ENCODE measurements at places on chromosomes 3 and 15.

- no peak for DNase-seq
Observed at GRCh38 chr15:60423537-60423936, 25.8 kb upstream of the ANXA2 start.

- peak; percentile 27 for DNase-seq
Observed at GRCh38 chr3:86969500-86970189, 21.3 kb downstream of the VGLL3 start.

GRCh38 chr3:86723433-86723832 lies 267.5 kb downstream of the VGLL3 start:
- DNase-seq = no peak

GRCh38 chr3:78588906-78589621 lies 1178.7 kb downstream of the ROBO1 start:
- DNase-seq = no peak

DNA sequence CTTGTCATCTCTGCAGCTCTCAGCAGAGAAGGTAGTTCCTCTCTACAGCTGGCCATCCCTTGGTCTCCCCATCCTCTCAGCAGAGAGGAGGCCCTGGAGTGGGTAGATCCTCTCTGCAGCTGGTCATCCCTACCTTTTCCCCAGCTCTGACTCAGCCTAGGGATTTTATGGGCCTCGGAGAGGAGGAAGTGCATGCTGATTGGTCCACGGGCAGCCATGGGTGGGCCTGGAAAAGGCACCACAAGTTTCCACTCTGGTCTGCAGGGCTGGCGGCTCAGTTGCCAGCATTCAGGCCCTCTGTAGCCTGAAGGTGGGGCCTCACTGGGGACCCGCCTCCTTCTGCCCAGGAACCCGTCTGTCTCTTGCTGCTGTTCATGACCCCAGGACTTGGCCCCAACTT lies 36.9 kb downstream of the NR1D2 start:
- DNase-seq = no peak

GRCh38 chr3:115146032-115146417 lies 1.1 kb downstream of the ZBTB20 start:
- DNase-seq = no peak

GRCh38 chr3:100896994-100897393 lies 96.2 kb downstream of the ABI3BP start:
- no peak for DNase-seq

DNA sequence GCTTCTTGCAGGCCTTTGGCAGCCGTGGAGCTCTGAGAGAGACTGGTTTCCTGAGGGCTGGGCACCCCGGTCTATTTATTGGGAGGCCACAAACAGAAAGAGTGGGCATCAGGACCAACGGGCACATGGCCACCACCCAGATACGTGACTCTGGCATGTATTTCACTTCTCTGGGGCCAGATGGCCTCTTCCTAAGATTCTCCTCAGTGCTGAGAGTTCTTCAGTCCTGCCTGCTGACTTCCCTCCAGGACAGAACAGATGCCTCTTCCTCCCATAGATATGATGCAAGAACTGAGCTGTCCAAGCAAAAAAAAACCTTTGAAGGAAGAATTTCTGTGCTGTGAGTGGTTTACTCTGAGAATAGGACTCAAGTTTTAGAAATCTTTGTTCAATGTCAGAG lies 107.7 kb downstream of the IGF2BP2 start:
- DNase-seq = no peak

- no peak for DNase-seq
Observed at GRCh38 chr3:112579232-112579631, 17.4 kb downstream of the SLC35A5 start.

- DNase-seq = no peak
Observed at GRCh38 chr3:24440760-24441464, 53.7 kb downstream of the THRB start.

DNA sequence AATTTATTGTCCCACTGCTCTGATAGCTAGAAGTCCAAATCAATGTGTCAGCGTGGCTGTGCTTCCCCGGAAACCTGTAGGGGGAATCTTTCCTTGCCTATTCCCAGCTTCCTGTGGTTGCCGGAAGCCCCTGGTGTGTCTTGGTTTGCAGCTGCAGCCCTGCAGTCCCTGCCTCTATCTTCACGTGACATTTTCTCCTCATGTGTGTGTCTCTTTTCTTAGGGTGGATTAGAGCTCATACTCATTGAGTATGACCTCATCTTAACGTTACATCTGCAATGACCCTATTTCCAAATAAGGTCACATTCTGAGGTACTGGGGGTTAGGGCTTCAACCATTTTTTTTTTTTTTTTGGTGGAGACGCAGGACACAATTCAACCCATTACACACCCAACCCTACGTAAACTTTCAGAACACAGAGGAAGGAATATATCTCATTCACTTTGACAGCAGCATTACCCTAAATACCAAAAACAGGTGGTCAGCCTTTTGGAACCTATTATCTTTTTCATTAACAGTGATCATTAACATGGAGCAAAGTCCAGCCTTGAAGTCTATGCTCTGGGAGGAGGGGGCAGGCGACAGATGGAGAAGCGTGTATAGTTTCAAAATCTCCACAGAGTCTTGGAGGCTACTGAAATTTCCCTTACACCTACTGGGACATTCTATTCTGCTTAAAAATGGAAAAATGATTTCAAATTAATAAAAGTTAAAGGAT lies 88.6 kb downstream of the RYK start:
- DNase-seq = peak; percentile 23

GRCh38 chr3:133926736-133927539 lies 31.3 kb upstream of the RAB6B start:
- peak; percentile 69 for DNase-seq

GRCh38 chr3:124841517-124841916 lies 45.6 kb downstream of the ITGB5 start:
- DNase-seq = no peak

- DNase-seq = no peak
Observed at GRCh38 chr15:27077790-27078189, 106.8 kb downstream of the GABRG3 start.

GRCh38 chr3:10505050-10505790 lies at the start of gene ATP2B2:
Gene ATP2B2, minus strand, starts transcription at chr3:10505586. Its CDS starts 56,043 bp downstream, at chr3:10449543.
- no peak for DNase-seq

DNA sequence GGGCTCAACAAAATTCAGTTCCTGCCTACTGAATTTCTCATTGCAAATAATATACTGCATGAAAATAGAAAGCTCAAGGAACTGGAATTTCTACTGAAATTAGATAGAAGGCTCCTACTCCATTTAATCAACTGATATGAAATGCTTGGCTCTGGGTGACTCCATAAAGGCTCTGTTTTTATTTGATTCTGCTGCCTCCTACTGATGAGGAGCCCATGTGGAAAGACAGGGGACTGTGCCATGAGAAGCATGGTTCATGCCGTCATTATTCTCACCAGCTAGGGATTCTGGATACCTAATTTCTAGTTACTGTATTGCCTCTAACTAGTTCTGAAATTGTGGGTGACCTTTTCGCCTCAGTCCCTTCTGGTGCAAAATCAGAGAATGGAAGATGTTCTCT lies 366.2 kb upstream of the DPH6 start:
- DNase-seq = no peak

- DNase-seq = no peak
Observed at GRCh38 chr3:136142592-136142991, 53.5 kb downstream of the MSL2 start.

- DNase-seq = no peak
Observed at GRCh38 chr3:179446501-179446900, 4.8 kb downstream of the GNB4 start.

DNA sequence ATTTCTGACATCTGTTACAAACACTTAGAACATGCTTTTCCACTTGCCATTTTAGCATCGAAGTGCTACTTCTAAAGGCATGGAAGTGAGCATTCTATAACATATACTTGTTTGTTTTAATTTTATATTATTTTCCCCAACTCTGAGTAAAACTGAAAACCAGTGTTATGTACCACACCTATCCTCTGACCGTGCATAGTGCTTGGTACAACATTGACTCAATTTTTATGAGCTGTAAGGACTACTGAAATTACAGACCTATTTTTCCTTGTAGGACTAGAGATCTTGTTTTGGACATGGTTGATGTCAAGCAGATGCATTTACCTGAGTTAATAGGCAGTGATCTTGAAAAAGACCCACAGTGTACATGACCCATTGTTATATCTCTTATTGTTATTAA lies 51.5 kb upstream of the CCNB2 start:
- DNase-seq = no peak

DNA sequence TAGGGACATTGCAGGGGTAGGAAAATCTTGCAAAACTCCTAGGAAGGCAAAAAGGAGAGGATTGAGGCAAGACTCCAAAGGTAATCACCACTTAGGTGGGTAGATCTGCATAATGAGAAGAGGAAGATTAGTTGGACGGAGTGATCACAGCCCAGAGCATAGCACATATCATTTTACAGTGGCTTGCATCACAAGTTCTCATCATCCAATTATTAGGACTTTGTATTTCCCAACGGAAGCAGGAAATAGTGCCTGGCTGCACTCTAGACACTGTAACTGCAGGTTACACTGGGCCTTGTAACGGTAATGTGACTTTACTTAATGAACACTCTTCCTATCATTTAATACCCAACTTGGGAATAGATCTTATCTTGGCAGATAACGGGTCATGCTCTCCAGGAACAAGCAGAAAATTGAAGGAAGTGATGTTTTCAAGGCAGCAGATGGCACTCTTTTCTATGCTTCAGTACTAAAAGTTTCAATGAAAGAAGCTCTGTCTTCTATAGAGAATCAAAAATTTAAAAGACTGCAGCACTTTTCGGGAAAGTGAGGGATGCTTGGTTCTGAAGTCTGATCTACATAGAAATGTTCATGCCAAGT lies 101.9 kb upstream of the KCNMB2 start:
- no peak for DNase-seq

DNA sequence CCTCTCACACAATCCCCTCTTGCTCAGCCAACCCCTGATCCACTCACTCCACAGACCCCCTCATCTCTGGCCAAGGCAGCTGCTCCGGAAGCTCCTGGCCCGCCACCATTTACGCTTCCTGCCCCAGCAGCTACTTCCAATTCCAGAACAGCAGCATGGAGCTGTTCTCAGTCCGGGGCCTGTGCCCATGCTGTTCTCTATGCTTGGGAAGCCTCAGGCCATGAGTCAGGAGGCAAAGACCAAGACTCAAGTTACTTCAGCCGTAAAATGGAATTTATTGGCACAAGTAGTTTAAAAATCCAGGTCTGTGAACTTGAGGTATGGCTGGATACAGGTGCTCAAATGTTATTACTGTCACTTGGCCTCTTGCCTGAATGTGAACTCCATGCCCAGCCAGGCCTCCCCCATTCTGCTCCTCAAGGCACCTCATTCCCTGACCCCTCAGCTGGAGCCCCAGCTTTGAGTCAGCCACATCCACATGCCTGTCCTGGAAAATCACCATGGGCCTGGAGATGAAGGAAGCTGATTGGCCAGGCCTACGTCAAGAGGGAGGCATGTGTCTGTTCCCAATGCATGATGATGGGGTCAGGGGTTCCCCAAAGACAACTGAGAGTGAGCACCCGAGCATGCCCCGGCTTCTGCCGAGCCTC lies 31.4 kb upstream of the CACNA2D2 start:
- DNase-seq = no peak

DNA sequence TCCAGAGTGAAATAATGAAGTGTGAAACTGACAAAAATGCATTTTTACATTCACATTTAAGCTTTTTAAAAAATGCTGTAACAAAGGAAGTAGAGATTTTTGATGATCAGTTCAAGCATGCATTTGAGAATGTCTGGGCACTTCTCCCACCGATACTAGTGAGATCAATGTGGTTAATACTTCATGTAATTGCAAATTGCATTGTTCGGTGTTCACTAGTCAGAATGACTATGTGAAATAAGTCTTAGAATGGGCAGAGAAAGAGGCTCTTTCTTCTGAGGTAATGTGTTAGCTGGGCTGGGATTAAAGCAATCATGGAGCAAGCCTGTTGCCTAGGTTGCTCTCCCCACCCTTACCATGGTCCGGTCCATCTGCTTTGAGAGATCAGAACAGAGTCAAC lies 587.0 kb upstream of the GRM7 start:
- no peak for DNase-seq

- no peak for DNase-seq
Observed at GRCh38 chr3:49295489-49296058, 18.5 kb upstream of the C3orf62 start.

DNA sequence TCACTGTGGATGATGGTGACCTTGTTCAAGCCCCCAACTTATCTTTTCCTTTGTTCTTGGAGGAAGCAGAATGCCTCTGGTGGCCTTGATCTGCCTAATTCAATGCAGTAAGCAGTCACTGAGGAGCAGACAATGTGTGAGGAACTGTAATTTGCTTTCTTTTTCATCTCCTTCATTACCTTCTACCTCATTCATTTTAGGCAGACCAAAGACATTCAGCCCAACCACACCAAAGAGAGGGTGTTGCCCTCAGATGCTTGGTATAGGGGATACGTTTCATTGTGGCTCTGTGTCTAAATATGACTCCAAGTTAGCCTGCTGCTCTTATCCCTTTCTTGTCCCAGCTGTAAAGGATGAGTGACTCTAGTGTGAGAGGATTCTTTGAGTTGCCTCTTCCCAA lies 15.3 kb downstream of the EXOSC7 start:
- DNase-seq = no peak

- no peak for DNase-seq
Observed at GRCh38 chr3:141457624-141458236, 29.1 kb upstream of the RASA2 start.

DNA sequence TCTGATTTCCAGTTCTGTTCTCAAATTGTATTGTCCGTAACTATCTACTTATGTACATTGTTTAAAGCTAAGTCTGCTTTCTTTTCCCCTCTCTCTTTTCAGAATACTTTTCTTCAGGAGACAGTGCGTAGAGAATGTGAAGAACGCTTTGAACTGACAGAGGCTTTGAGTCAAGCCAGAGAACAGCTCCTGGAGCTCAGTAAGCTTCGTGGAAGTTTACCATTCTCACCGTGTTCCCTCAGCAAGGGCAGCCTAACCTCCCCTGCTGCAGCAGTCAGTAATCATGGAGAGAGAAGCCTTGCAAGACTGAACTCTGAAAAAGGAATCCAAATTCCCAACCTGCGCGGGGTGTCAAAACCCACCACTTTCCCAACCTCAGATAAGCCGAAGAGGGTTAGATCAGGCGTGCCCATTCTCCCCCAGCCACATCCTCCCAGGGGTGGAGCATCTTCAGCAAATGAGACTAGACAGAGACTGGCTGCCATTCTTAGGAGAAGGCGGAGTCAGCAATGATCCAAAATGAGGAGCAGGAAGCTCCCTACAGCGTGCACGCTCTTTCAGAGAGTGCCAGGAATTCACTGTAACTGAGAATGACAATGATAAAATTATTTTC lies 114.6 kb downstream of the CCNL1 start:
- peak; percentile 52 for DNase-seq

- no peak for DNase-seq
Observed at GRCh38 chr3:171813897-171814460, 3.7 kb upstream of the PLD1 start.

- no peak for DNase-seq
Observed at GRCh38 chr3:194364652-194365434, 4.7 kb downstream of the LRRC15 start.

- no peak for DNase-seq
Observed at GRCh38 chr3:108158251-108158650, 64.0 kb downstream of the IFT57 start.

DNA sequence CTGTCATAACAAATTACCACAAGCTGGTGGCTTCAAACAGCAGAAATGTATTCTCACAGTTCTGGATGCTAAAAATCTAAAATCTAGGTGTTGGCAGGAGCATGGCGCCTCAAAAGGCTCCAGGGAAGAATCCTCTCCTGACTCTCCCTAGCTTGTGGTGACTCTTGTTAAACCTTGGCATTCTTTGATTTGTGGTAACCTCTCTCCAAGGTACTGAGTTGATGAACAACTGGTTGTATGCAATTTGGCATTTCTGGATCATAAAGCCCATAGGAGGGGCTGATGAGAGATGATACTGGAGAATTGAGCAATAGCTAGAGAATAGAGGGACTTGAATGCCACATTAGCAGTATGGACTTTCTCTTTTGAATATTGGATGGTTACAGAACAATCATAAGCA lies 821.8 kb downstream of the TBL1XR1 start:
- DNase-seq = no peak
